ENCODE measurements at places on chromosomes 6 and 20.

DNA sequence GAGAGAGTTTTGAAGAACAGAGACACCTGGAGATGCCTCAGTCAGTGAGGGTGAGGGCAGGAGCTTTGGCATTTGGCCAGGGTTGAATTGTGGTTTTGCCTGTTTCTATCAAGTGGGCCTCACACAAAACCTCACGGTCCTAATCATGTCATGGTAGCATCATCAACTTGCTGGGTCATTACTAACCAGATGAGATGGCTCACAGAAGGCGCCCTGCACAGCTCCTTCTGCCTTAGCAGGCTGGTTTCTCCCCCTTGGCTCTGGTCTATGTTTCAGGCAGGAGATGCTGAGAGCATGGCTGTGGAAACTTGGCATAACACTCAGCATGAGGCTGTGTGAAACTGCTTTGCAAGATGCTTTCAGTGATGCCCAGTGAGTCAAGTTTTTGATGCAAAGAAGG lies 99.3 kb downstream of the LRRC1 start:
- no peak for DNase-seq

- no peak for DNase-seq
Measured at GRCh38 chr6:141510803-141511202, 621.9 kb upstream of the GJE1 start.

GRCh38 chr6:42449917-42450476 lies 1.7 kb downstream of the TRERF1 start:
- DNase-seq: no peak

GRCh38 chr20:1377984-1378734 lies 14.7 kb downstream of the FKBP1A start:
- DNase-seq: no peak

DNA sequence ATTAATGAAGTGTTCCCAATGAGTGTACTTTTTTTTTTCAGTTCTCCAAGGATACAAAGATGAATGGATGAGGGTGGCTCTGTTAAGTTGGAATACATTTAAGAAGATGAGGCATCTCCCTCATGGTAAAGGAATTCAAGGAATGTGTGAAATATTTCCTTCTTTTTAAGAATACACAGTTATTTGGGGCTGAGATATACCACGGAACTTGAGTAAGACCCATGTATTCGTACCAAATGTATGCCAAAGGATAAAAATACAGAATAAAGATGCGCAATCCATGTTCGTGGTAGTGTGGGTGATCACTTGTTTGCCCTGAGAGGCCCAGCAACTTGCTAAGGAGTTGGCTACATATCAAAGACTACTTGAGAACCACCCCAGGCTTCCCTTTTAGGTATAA lies 164.2 kb upstream of the TCF21 start:
- DNase-seq: no peak

- DNase-seq: no peak
Measured at GRCh38 chr6:10733151-10733715, 10.4 kb downstream of the TMEM14C start.

GRCh38 chr6:167393731-167394130 lies 68.8 kb downstream of the TTLL2 start:
- DNase-seq: no peak
